ENCODE measurements at places on chromosomes 3 and 15.

DNA sequence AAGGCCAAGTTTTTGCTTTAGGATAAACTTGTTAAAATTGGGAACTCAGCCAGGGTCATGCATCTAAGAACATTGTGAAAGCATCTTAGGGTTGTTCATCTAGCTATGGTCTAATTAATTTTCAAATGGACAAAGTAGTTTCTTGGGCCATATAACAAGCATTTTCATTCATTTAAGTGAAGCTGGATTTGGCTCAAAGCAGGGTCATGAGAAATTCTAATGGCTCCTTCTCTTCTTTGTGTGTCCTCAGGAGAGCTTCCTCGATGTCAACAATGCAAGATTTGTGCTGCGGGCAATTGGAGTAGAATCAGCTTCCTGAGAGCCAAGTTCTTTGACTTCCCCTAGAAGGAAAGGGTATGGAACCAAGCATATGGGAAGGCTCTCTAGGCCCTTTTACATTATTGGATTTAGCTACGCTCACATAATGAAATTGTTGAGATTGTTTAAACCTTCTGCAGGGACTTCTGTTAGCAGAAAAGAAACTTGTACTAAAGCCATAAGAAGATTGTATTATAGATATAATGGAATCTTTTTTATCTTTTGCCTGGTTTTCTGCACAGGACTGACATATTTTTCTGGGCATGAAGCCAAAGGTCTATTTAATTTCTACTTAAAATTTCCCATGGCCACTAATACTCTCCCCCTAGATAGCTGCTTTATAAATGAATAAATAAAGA is 1.8 kb upstream of the SAMMSON start:
- no peak for DNase-seq

DNA sequence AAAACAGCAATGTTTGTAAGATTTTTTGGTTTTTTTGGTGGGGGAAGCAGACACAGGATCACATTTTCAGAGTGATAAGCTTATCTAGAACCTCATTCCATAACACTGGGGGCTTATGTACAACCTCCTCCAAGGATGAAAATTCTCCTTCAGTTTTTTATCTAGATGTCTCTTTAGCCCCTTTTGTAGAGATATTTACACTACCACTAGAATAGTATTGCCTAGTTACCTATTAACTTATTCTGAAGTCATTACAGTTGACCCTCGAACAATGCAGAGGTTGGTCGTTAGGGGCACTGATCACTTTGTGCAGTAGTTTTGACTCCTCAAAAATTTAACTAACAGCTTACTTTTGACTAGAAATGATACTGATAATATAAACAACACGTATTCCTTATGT is 32.8 kb downstream of the IFT57 start:
- DNase-seq = no peak

GRCh38 chr3:174873832-174874657 is 14.9 kb downstream of the NAALADL2 start:
- DNase-seq = no peak

DNA sequence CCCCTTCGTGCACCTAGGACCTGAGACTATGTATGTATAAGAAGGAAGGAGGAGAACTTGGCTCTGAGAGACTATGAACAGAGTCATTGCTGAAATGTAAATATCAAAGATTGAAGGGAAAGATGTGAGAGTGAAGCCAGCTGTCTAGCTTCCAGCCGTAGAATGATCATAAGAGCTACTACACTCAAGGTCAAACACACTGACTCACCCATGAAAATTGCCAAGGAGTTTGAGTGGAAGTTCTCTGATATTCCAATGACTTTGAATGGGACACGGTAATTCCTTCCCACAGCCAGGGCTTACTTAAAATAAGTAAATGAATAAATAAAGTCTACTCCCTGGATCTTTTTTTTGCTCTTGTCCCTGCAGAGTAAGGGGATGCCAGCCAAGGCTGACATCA is 398.9 kb upstream of the TPRG1 start:
- no peak for DNase-seq

DNA sequence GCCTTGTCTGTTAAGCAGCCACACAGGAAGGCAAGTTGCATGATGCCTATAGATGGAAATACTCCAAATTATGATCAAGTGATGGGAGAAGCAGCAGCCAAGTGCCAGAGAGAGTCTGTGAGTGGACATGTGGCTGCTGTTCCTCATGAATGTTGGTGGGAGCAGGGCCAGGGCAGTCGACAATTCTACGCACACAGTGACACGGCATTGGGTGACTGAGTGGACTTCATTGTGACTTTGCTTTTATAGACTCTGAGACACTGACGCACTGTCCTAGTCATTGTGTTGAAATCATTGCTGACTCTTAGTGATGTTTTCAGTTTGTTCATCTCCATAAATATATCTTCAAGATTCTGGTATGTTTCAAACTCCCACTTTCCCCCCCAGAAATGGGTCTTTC is 246.3 kb upstream of the SEMA6D start:
- DNase-seq = no peak

DNA sequence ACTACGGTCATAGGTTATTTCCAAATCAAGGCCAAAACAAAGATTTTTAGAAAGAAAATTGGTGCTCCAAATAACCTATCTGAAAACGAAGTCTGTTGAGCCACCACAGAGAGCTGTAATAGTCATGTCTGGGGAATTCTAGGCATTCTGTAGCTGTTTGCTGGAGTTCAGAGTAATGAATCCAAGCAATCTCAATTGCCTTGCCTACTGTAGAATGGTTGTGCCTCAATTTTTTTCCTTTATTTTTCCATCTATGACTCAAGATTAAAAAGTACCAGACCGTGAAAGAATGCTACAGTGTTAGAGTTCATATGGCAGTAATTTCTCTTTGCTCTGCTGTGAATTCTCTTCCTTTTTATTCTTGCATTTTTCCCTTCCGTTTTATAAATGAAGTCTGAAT is 1007.2 kb upstream of the ALCAM start:
- DNase-seq = no peak

DNA sequence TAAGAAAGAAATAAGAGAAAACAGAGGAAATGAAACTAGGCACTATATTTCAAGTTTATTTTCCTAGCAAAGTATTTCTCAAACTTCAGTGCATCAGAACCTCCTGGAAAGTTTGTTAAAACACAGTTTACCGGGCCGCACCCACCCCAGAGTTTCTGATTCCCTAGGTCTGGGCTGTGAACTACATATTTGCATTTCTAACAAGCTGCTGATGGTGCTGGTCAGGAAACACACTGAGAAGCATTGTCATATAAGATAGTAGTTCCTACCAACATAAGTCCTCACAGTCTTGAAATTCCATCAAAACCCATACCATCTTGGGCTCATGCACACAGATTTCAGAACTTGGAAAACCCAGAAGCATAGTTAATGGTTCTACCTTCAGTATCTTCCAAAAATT is 8.3 kb downstream of the SLC9A9 start:
- DNase-seq = peak; percentile 22

- DNase-seq = no peak
These were observed 159.2 kb downstream of the TPRG1 start for GRCh38 chr3:189331002-189331418.

DNA sequence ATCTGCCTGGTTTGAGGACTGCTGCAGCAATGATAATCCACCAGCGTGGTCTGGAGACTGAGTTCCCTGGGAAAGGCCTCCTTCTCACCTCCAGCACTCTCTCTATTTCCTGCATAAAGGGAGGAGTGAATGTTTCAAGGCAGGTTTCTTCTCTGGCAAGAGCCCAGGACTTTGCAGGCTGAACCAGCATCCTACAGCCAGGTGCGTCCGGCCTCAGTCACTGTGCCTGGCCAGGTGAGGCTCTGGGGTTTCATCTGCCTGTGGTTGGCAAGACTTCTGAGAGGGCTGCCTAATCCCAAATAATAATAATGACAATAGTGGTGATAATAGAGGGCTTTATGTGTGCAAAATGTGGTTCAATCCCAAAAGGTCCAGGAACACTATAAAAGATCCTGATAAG is 269.0 kb upstream of the TBC1D5 start:
- DNase-seq = no peak

GRCh38 chr3:39485547-39485946 is 18.1 kb downstream of the MOBP start:
- DNase-seq = no peak

- DNase-seq = no peak
These were observed 75.4 kb downstream of the PRICKLE2 start for GRCh38 chr3:64149886-64150285.

DNA sequence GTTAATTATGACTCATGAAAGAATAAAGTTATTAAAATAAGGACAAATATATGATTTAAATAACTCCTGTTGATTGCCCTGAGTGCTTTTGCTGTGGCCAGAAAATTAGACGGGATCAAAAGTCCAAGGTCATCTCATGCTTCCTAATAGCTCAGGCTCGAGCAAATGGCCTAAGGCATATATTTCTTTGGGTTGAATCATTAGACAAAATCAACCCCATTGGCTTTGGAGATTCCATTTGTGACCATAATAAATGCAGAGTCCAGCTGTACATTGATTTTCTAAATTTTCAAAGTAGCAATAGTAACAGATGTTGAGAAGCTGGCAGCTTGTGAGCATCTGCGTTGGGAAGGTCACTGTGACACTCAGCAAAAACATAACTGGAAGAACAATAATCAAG is 464.5 kb upstream of the TGFBR2 start:
- DNase-seq = no peak

GRCh38 chr15:95085056-95085455 is 853.7 kb downstream of the MCTP2 start:
- DNase-seq = no peak

DNA sequence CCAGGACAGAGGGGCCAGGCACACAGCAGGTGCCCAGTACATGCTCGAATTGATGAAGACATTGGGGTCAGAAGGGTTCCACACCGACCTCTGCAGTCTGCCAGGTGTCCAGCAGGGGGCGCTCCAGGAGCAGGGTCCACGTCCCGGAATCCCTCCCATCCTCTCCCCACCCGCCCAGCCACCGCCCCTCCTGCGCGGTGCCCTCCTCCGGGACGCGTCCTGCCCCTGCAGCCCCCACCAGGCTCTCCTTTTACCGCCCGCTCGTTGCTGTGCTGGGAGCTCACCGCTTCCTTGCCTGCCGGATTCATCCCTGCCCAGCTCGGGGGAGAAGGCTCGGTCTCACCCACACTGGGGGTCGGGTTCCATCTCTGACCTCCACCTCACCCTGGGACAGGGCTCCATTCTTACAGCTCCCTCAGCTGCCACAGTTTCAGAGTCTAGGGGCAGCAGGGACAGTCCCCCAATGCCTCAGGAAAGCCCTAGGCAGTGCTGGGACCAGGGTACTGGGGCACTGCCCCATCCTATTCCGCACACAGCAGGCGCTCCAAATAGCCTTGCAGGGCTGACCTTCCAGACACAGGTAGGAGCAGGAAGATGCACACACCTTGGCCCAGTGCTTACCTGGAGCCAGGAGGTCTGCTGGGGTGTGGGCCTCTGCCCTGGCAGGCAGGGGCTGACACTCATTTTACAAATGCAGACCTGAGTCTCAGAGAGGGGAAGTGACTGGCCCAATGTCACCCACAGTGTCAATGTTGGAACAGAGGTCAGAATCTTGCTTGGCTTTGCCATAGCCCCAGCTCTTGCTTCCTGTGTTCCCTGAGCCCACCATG is 31.0 kb downstream of the GRIP2 start:
- peak; percentile 68 for DNase-seq

GRCh38 chr3:193830791-193831191 is 237.8 kb downstream of the OPA1 start:
- no peak for DNase-seq

- DNase-seq = no peak
These were observed 284.1 kb downstream of the NFKBIZ start for GRCh38 chr3:102133376-102133775.

GRCh38 chr3:194381460-194381875 is 11.9 kb upstream of the LRRC15 start:
- DNase-seq = no peak

DNA sequence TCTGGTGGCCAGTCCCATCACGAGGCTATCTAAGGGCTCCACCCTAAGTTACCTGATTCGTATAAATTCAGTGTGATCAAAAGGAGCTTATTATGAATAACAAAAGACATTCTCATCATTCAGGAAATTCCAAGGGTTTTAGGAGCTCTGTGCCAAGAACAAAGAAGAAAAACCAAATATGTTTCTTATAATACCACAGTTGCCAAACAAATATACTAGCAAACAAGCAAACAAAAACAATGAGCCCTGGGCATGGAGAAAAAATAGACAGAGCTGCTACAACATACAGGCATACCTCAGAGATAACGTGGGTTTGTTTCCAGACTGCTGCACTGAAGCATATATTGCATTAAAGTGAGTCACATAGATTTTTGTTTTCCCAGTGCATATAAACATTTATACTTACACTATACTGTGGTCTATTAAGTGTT is 20.2 kb upstream of the CFAP161 start:
- no peak for DNase-seq

DNA sequence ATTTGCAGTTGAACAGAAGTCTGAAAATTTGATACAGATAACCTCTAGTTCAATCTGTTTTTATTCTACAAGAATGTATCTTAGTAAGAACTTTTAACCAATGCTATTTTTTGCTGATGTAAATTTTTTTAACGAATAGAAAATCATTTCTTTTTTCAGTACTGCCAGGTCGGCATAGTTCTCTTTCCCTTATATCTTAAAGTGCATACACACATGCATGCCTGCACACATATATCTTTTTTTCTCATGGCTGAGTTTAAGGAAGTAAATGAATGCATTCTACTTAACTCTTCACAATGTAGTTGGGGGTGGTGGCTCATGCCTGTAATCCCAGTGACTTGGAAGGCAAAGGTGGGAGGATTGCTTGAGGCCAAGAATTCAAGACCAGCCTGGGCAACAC is 48.4 kb downstream of the BLM start:
- DNase-seq = no peak

- DNase-seq = no peak
These were observed 607 bp upstream of the GHSR start for GRCh38 chr3:172448661-172449465.

DNA sequence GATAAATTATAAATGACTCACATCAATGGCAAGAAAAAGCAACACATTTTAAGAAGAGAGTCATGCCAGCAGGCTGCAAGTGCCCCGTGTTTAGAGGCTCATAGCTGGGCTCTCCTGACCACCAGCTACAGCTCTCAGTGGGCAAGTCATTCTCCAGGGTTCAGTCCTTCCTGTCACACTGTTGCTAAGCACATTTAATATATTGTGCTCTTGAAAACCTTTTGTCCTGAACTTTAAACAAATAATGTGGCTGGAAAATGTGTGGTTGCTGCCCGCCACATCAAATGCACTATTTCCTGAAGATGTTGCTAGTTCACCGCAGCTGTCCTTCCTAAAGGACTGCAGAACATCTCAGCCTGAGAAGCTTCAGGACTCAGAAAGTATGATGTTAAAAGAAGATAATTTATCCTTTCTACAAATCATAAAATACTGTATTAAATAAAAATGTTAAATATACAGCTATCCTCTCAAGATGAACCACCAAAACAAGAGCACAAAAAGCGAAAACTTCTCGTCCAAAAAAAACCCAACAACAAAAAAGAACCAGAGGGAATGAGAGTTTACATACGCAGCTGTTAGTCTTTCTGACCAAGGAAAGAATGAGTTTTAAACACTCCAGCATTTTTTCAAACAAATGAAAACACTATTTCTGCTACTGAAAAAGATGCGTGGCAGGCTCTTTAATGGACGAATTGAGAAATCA is 951 bp downstream of the TARS3 start:
- peak; percentile 61 for DNase-seq
